ENCODE measurements at places on chromosomes 13 and 19.

- peak; percentile 78 for DNase-seq
Measured at GRCh38 chr13:98576963-98577835, at the start of gene STK24. TSS of gene STK24 (minus strand) at chr13:98577107. CDS start at chr13:98576786, 321 bp downstream.

DNA sequence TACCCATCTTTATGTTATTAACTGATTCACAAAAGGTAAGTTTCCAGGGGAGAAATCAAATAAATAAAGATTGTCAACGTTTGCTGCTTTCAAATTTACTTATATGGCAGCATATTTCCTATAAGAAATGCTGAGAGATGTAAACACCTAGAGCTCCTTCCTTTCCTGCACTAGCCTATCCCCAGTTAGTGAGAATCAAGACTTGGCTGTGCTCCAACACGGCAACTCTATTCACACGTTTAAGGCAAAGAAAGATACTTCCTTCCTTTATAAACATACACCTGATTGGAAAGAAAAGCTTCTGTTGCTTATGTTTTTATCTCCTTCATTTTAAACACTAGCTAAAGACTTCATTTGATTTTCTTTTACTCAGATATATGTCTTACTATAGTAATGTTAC lies 107.0 kb downstream of the PCDH9 start:
- DNase-seq, result no peak

GRCh38 chr13:39874331-39875053 lies 219.0 kb downstream of the COG6 start:
- no peak for DNase-seq

- no peak for DNase-seq
Measured at GRCh38 chr19:56660381-56661107, 11.0 kb downstream of the ZNF835 start.

DNA sequence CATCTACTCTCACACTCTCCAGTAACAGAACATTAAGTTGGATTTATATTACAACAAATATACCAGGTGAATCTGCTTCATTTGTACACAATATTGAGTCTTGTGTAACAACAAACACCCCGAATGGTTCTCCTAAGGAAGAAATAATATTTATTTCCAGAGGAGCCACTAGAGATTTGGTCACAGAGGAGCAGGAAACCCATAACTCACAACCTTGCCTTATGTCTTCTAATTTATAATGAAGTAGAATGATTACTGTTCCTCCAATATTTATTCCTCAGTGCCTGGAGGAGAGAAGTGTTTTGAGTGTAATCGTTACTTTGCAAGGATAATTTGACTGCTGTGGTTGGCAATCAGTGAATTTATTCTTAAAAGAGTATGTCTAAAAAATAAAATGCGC lies 1243.7 kb upstream of the PCDH20 start:
- no peak for DNase-seq

DNA sequence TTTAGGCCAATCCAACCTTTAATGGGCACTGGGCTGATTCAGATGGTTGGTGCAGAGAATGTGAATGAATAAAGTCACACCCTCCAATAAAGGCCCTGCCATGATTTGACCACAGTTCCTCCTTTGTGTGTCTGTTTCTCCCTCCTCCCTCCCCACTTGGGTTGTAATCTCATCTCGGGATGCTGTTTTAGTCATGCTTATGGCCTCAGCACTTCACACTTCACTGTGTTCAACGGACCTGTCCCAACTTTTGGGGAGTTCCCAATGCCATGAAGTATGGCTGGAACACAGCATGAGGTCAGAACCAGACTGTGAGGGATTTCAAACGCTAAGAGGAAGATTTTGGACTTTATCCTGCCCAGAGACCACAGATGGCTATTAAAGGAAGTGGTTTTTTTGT lies 5.6 kb upstream of the RAB8A start:
- no peak for DNase-seq

- no peak for DNase-seq
Measured at GRCh38 chr19:50629194-50629593, 10.5 kb downstream of the SYT3 start.

DNA sequence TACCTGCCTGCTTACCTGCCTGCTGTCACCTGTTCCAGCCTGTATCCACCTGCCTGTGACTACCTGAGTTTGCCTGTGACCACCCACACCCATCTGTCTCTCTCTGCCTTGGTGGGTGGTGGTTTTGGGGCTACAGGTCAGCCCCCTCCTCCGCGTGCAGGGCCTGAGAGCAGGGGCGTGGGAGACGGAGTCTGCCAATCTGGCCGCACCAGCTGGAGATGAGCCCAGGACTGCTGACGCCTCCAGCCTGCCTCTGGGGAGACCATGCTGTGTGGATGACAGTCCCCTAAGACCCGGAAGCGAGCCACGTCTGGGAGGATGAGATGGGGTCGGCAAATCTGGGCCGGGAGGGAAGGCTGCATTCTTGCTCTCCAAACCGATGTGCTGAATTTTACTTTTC lies 15.9 kb upstream of the KCTD15 start:
- no peak for DNase-seq

DNA sequence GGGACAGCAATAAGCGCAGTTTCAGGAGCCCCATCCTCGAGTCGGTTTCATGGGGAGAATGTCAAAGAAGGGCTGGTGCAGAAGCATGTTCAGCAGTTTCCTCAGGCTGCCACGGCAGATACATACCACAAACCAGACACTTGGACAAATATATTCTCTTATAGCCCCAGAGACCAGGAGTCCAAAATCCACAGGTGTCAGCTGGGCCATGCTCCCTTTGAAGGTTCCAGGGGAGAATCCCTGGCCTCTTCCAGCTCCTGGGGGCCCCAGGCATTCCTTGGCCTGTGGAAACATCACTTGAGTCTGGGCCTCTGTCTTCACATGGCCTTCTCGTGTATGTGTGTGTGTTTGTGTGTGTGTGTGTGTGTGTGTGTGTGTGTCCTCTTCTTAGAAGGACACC lies 164.1 kb downstream of the UQCRFS1 start:
- DNase-seq, result no peak

GRCh38 chr19:4585556-4585955 lies 26.1 kb upstream of the SEMA6B start:
- no peak for DNase-seq

GRCh38 chr19:18437491-18438330 lies at the start of gene ISYNA1:
TSS of gene ISYNA1 (minus strand) at chr19:18438133. CDS start at chr19:18437979, 154 bp downstream.
- no peak for DNase-seq

GRCh38 chr13:97849305-97849704 lies 104.2 kb upstream of the IPO5 start:
- DNase-seq, result no peak

DNA sequence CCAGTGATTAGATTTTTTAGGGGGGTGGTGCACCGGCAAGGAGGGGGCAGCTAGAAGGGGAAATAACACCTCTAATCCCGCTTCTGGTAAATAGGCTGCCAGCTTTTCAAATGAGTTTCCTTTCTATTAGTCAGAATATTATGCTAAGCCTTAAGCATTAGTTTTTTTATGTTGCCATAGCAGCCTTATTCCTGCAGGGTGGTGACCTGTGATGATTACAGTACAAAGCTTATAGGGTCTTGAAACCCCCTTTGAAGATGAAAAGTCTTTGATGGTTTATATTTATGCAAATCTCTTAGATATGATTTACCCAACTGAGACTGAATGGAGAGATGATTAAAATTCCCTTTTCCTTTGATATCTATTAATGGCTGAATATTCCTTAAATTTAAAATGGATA lies 109.8 kb downstream of the ZIC5 start:
- DNase-seq, result no peak

DNA sequence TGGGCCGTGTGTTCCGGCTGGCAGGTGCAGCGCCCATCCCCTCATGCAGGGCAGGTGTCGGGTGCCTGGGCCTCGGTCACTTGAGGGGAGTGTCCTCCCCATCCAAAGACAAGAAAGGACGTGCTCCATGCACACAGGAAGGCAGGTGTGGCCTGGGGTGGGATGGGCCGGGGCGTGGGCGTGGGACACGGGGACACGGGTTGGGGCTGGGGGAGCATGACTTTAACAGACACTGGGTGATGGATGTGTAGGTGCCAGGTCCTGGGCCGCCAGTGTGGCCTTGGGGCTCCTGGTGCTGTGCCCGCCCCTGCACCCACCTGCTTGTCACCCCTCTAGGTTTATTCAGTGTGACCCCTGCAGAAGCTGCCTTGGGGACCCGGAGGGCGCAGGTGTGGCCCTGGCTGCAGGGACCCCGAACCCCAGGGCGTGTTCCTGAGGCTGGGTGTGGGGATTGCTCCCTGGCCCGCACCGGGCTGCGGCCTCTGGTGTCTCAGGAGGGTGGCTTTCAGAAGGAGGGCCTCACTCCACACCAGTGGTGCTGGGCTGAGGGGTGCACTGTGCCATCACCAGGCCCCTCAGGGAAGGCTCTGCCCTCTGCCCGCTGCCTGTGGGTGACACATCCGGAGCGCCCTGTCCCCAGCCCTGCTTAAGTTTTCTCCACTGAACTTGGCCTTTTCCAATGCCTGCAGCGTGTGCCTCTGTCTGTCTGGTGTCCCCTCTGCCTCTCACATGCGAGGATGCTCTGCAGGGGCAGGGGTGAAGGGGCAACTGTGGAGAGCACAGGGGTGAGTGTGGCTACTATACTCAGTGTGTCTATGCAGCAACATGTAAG lies 5.2 kb downstream of the TMEM255B start:
- DNase-seq, result peak; percentile 51

DNA sequence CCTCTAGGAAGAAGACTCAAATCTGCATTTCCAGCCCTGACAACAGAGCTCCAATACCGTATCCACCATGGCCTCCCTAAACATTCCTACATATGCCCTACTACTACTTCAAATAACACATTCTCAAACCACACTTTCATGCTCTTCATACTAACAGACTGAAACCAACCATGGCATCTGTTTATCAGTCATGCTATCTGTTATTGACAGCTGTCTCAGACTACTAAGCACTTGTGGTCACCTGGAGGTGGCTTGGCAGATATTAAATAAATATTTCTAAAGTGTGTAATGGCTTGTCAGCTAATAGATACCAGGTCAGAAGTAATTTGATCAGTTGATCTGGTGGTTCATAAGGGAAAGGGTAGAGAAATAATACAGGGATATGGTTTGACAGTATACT lies 489.1 kb downstream of the DIAPH3 start:
- DNase-seq, result no peak

GRCh38 chr19:708154-709143 lies at the start of gene PALM:
TSS of gene PALM (plus strand) at chr19:708935. CDS start at chr19:709147, 212 bp downstream.
- DNase-seq, result peak; percentile 70

GRCh38 chr19:30178721-30179402 lies 193.3 kb upstream of the ZNF536 start:
- DNase-seq, result no peak

DNA sequence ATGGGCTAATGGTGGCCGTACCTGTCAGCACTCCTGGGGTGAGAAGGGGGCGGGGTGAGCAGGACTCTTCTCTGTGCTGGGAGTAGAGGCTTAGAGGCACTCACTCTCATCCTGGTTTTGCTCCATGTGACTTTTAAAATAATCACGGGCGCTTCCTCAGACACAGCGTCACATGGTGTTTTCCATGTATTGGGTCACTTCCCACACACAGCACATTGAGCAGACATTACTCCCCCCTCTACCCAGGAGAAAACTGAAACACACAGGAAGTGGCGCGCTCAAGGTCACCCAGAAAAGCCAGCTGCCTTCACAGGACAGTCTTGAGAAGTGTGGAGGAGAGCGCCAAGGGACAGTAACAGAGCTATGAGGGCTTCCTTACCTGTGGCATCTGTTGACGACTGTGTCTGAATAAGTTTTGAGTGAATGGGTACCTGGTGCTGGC lies 23.2 kb downstream of the SPATA13 start:
- no peak for DNase-seq

DNA sequence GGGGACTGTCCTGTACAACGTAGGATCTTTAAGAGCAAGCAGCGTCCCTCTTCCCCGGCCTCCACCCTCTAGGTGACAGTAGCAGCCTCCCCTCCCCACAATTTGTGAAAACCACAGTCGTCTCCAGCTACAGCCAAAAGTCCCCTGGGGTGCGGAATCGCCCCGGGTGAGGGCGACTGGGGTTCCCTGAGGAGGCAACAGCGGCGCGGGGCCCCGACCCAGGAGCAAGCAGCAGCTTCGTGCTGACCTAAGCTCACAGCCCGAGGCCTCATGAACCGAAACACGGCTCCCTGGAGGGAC lies 322 bp downstream of the ZNF558 start:
- DNase-seq, result no peak

DNA sequence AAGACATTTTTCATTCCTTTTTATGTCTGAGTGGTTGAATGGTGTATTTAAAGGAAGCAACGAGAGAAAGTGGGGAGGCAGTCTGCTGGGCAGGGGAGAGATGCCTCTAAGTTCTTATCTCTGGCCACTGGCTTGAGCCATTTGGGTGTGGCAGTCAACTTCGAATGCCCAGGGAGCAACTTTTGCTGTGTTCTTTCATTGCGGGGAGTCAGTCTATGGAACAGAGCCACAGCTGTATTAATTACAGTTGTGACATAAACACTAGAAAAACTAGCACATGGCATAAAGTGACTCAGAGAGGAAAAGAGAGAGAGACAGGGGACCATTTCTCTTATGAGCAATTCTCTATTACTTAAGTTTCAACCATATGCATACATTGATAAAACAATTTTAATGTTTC lies 40.4 kb upstream of the PDCD5 start:
- DNase-seq, result no peak

- DNase-seq, result no peak
Measured at GRCh38 chr13:79722885-79723445, 242.0 kb downstream of the NDFIP2 start.

DNA sequence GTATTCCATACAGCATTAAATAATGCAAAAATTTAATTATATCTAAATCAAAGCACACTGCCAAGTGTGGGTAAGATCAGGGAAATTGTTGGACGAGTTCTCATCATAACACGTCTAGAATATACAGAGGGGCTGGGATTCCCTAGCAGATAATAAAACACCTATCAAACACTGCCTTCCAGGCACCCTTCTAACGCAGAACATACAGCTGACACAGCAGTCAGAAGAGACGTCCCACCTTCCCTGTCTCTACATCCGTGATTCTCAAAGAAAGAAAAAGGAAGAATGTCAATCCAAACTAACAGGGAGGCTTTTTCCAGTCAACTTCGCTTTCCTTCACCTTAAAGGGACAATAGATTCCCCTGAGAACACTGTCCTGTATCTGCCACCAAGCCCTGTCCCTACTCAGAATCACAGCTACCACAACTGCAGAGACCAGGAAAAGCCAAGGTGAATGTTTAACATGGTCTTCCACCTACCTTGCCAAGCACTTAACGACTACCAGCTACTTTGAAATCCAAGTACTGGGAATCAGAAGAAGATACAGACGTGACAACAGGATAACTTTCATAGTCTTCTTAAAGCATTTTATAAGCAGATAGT lies 38.5 kb downstream of the TBC1D4 start:
- DNase-seq, result no peak

GRCh38 chr13:100543872-100544602 lies 44.6 kb downstream of the GGACT start:
- DNase-seq, result no peak

- DNase-seq, result peak; percentile 56
Measured at GRCh38 chr13:113930671-113931637, 42.9 kb downstream of the C13orf46 start.

DNA sequence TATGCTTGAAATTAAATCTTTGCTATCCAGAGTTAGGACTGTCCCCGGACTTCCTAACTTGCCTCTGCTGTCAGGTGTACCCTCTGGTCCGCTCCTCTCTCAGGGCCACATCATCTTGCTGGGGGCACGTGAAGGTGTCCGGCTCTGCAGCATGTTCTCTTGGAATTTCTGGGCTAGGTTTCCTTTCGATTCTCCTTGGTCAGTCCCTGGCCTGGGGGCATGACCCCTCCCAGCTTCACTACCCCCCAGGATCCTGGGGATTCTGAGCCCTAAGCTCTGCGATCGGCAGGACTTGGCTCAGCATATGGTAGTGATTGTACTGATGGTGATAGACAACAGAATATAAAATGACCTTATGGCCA lies 5.1 kb upstream of the GPI start:
- DNase-seq, result no peak

Data from sciatic nerve (tissue), 2 donors.